ENCODE measurements at places on chromosomes 5 and 9.

- DNase-seq, result no peak
These were observed 184.7 kb downstream of the AOPEP start for GRCh38 chr9:94911211-94911610.

GRCh38 chr5:8561854-8562253 lies 692.9 kb downstream of the MTRR start:
- DNase-seq, result no peak

GRCh38 chr5:79047199-79047598 lies 22.3 kb downstream of the DMGDH start:
- DNase-seq, result no peak

GRCh38 chr5:144144956-144145751 lies 25.3 kb downstream of the YIPF5 start:
- DNase-seq, result no peak

- DNase-seq, result no peak
These were observed 87.3 kb upstream of the GNAQ start for GRCh38 chr9:78118742-78119473.

DNA sequence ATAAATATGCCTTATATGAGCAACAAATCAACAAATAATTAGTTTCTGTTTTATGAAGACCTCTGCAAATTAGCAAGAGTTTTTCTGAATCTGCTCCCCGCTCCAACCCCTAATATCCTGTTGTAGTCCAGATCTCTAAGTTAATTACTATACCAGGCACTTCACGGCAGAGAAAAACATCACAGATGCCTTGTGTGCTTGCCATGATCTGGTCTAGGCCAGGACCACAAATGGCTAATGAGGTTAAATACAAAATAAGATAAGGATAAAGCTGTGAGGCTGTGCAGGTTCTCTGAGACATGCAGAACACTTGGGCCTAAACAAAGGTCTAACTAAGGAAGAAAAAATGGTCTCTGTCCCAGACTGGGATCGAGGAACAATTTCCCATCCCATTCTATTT lies 150.8 kb downstream of the SLIT3 start:
- no peak for DNase-seq

DNA sequence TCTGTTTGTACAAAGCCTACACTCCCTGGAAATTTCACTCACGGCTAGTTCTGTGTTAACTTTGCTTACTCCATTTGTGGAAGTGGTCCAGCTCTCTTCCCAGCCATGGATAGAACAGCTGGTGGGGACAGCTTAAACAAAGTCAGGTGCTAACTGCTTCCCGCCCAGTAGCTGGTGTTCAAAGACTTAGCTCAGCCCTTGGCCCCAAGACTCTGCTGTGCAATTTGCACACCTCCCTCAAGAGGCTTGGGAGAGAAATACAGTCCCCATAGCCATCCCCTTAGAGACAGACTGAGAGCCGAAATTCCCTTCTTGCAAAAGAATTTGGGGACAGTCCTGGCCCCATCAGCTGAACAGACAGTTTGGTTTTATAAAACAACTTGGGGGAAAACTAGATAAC lies 73.8 kb upstream of the RAI14 start:
- DNase-seq, result no peak

GRCh38 chr5:152164860-152165259 lies 240.2 kb upstream of the GLRA1 start:
- no peak for DNase-seq

DNA sequence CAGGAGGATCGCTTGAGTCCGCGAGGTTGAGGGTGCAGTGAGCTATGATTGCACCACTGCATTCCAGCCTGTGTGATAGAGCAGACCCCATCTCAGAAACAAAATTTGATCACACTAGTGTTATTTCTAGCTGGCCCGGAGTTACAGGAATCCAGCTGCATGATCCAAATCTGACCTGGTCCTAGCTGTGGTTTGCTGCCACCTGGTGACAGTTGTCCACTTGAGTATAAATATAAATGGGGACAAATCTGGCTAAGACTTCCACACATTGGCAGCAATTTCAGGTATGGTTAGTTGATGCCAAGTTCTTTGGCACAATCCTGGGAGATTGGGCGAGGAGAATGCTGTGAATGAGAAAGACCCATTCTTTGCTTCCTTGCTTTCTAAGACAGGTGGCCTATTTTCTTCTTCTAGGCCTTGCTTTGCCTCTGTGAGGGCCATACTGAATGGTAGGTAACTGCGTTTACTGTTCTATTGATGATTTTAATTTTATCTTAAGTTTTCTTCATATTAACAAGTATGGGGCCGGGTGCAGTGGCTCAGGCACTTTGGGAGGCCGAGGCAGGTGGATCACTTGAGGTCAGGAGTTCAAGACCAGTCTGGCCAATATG lies 35.4 kb downstream of the UBE2R2 start:
- DNase-seq, result no peak

GRCh38 chr5:179472174-179472573 lies 78.2 kb upstream of the RUFY1 start:
- DNase-seq, result no peak

DNA sequence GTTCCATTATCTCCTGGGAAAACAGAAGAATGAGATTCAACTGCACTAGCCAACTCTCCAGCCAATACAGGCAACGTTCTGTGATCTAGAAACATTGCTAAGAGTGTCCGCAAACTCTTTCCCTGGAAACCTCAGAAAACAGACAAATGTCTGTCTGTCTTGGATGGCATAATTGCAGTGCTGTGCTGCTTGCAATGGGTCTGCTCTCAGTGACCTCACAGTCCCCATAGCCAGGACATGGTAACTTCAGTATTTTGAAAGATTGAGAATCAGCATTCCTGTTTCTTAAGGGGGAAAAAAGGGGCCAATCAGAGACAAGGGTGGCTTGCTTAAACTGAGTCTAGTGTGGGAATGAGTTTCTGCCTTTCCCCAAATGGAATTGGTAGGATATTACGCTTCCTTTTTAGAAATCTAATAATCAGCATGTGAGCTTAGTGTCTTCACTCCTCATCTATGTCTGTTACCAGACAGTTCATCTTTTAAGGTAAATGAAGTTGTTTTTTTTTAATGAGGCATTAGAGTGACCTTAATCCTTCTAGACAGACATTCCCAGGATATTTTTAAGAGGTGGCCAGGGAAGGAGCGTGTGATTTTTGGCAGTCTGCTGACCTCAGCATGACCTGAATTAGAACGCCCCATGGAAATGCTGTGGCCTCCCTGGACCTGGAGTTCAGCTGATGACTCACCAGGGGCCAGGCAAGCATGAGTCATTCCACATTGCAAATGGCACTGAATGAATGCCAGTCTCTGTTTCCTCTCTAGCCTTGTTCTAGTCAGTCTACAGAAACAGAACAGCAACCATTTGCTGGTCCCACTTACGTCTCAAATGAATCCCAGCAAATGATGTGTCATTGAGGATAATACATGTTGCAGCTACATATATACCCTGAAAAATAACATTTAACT lies 210.2 kb upstream of the ACTBL2 start:
- DNase-seq, result no peak

DNA sequence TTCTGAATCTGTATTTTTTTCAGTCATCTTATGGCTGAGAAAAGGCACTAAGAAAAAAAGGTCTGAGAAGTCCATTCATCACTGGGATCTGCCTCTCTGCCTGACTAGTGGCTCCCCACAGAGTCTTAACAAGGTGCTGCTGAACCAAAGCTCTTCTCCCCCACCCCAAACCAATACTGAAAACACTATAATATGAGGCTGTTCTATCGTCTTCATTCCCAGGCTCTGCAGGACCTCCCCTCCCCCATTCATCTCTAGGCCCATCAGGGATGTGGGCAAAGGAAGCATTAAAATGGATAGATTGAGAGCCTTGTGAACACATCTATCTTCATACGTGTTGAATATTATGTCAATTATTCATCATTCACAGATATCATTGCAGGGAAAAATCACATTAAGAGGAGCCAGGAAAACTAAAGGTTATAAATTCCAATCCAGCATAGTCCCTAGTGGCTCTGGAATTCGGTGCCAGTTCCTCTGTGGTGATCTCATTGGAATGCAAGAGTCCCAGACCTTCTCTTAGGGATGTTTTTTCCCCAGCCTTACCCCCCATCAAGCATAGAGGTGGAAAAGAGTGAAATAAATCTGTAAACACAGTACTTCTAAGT lies 44.3 kb upstream of the GPR151 start:
- DNase-seq, result no peak

DNA sequence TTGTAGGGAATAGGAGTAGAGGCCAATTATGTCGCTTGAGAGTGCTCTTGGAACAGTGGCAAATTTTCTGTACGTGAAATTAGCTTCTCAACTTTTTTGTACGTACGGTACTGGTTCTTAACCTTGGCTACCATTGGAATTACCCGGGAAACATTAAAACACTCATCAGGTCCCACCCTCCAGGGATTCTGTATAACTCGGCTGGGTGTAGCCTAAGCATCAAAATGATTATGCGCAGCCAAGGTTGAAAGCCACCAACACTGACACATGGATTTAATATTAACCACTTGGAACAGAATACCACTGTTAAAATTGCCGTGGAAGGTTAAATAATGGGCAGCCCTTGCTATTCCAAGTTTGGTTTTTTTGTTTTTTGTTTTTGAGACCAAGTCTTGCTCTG lies 17.4 kb downstream of the DNAJA1 start:
- DNase-seq, result no peak

DNA sequence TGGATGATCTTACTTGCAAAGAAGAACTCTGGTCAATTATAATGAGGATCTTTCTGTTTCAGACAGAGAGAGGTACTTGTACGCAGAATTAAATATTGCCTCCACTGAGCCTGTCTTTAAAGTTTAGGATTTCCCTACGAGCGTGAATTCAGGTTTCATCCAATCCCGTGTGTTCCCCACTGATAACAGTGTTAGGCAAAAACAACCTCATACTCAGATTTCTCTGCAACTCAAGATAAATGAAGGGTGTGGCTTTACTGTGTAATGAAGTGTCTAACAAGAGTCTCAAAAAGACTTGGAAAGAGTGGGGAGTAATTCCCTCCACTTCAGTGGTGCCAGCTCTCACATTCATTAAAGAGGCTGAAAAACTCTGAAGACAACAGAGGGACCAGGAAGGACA lies 53.2 kb upstream of the ACO1 start:
- no peak for DNase-seq

DNA sequence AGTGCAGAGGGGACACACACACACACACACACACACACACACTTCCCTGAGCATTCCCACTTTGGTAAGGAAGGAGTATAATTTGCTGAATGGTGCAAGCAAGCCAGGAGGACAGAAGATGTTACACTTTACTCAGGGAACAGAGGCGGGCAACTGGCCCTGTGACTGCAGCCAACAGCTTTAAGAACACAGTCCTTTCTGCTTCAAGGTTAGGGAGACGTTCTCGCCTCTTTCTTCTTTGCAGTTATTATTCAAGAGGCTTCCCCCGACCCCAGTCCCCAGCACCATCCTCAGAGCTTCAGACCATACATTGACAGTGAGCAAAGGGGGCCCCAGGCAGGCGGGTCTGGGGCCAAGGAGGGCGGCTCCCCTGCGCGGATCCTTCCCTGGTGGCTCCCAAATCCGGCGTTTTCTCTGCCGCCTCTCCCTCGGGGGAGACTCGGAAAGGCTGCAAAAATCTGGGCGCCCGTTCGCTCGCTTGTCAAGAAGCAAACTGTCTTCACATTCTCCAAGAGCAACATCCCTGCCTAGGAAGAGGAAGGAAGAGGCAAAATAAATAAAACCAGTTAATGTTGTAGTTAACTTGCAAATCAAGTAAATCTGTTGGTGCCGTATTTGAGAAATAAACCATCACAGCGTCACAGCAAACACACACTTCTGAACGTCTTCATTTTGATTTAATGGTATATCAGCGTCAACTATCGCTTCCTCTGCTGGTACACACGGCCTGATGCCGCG lies 3.8 kb upstream of the LHX2 start:
- no peak for DNase-seq

- no peak for DNase-seq
These were observed 237.5 kb downstream of the SLIT3 start for GRCh38 chr5:169063316-169063953.

GRCh38 chr5:94522117-94522516 lies 96.3 kb downstream of the KIAA0825 start:
- DNase-seq, result no peak

- no peak for DNase-seq
These were observed 34.8 kb downstream of the FBXO38 start for GRCh38 chr5:148418511-148418910.

DNA sequence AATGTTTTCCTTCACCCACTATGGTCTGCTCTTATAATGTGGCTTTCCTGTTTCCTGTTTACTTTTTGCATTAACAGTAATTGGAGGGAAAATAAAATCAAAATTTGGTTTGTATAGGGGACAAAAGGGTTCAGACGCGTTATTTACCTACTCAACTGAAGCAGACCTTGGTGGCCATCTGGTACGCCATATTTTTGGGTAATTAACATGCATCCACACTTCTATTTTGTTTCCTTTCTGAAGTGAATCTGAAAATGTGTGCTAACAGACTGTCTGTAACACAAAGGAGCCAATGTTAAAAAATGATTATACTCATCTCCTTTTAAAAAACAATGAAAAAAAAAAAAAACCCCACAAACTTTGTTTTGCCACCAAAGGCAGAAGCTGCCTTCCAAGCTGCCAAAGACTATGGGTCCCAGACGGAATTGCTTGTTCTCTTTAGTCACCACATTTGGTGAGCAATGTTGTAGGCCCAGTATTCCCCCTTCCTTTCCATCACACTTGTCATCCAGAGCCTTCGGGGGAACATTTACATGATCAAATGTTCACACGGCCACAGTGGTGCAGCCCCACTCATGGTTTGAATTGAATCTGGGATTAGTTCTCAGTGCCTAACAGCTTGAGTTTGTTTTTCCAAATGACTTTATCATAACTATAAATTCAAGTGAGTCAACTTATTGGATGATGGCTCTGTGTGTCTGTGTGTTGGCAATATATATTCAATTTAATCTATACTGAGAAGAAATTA lies 323.7 kb upstream of the CD180 start:
- no peak for DNase-seq
